ENCODE measurements at places on chromosomes 2 and 18.

DNA sequence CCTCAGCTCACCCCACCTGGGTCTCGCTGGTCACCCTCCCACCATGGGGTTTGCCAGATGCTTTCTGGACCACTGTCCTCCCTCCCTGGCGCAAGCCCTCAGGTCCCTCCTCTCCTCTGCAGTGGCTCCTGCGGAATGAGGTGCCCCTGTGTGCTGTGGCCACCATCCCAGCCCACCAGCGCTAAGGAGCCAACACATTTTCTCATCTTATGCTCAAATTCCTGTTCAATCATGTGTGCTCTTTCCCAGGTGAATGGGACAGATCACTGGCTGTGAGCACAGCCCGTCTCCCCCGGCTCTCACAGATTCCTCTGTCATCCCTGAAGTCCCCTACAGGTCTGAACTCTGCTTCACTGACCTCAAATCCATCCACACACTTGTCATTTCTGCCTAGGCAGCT is 15.2 kb upstream of the CCDC74B start:
- DNase-seq, result no peak

DNA sequence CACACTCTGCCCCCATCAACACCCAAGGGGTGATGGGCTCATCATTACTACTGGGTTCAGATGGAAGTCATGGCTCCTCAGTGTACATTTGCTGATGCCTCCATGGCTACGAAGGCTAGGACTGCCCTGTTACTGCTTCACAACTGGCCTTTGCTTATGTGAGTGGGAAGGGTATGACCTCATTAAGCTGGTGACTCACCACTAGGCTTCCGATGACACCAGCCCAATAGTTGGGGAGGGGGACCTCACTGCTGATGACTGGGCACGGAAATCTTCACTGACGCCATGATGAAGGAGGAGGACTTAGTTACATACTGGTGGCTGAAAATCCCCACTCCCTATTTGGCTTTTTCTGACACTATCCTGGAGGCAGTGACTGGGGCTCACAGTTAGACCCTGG is 263.2 kb downstream of the CMPK2 start:
- no peak for DNase-seq

GRCh38 chr2:136185981-136186776 is 68.2 kb upstream of the CXCR4 start:
- DNase-seq, result no peak

GRCh38 chr18:400456-400855 is 100.0 kb downstream of the COLEC12 start:
- no peak for DNase-seq

- DNase-seq, result no peak
These were observed 254.6 kb upstream of the KCNJ3 start for GRCh38 chr2:154443919-154444318.

GRCh38 chr18:62982600-62983251 is 267.4 kb downstream of the PHLPP1 start:
- peak; percentile 44 for DNase-seq

DNA sequence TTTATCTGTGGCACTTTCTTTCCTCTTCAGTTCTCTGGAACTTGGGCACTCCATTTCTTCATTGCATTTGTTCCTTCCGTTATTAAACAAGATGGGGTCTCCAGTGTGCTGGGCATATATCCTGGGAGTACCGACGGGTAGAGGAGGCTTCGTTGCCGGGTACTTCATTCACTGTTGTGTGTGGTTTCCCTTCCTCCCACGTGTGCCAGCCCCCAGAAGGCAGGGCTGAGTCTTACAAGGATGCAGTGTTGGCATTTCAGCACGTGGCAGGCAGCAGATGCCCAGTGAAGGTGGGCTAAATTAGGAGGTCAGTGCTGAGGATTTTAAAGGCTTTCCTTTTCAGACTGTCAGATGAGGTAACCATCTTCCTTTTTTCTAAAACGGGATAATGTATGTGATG is 58.6 kb downstream of the MGAT5 start:
- no peak for DNase-seq

GRCh38 chr2:1186421-1186820 is 226.8 kb upstream of the TPO start:
- DNase-seq, result no peak

- no peak for DNase-seq
These were observed 199.4 kb downstream of the SATB2 start for GRCh38 chr2:199258291-199258690.

DNA sequence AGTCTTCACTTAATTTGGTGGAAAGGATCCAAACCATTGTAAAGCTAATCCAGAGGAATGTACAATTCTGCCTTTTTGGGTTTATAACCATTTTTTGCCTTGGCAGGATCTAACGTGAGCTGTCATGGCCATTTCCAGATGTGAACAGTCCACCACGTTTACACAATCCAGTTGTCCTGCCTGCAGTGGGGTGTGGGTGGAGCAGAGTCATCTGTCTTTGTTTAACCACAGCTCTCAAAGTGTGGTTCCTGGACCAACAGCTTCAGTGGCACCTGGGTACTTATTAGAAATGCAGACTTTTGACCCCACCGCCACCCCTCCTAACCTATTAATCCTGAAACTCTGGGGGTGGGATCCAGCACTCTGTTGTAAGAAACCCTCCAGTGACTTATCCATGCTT is 35.9 kb downstream of the FHOD3 start:
- no peak for DNase-seq

- DNase-seq, result no peak
These were observed 343.8 kb downstream of the SUCLG1 start for GRCh38 chr2:84115173-84115857.

GRCh38 chr18:36572135-36572856 is 256.5 kb downstream of the TPGS2 start:
- DNase-seq, result peak; percentile 20

DNA sequence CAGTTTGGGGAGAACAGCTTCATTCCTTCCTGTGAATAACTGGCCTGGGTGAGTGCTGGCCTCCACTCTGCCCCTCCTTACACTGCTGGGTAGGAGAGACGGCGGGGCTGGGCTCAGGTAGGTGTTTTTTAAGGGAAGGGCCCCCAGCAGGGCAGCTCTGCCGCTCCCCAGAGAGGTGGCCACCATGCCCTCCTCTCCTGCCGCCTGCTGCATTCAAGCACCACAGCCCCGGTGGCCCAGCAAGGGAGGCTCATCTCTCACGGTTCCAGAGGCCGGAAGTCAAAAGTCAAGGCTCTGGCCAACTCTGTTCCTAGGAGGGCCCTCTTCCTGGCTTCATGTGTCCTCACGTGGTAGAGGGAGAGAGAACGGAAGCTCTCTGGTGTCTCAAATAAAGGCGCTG is 81.1 kb downstream of the SH3BP4 start:
- DNase-seq, result no peak

GRCh38 chr18:8081872-8082553 is 514.9 kb downstream of the PTPRM start:
- no peak for DNase-seq

- peak; percentile 10 for DNase-seq
These were observed 172.8 kb downstream of the RDH14 start for GRCh38 chr2:18387441-18388206.

- DNase-seq, result no peak
These were observed 154.0 kb upstream of the MAP3K20 start for GRCh38 chr2:172921532-172922236.

GRCh38 chr2:8103085-8103708 is 578.7 kb upstream of the ID2 start:
- no peak for DNase-seq

GRCh38 chr2:121898483-121898882 is 143.0 kb downstream of the TSN start:
- no peak for DNase-seq

GRCh38 chr2:76930056-76930744 is 592.0 kb downstream of the LRRTM4 start:
- no peak for DNase-seq

GRCh38 chr2:55459714-55460274 is 40.1 kb upstream of the CCDC88A start:
- DNase-seq, result no peak

GRCh38 chr2:204177251-204177976 is 240.9 kb downstream of the ICOS start:
- no peak for DNase-seq

DNA sequence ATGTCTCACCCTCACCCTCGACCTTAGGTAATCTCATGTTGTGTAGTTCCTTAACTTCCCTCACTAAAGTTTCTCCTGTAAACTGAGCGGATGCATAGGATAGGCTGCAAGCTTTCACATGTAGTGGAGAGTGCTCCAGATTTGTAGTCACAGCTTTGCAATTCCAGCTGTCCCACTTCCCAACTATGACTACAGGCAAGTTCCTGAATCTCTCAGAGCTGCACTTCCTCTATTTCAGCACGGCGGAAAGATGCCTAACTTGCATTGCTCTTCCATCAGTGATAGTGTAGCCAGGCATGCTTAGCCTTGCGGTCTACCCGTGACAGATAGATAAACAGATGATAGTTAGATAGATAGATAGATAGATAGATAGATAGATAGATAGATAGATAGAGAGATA is 183.1 kb upstream of the CCDC68 start:
- DNase-seq, result no peak

DNA sequence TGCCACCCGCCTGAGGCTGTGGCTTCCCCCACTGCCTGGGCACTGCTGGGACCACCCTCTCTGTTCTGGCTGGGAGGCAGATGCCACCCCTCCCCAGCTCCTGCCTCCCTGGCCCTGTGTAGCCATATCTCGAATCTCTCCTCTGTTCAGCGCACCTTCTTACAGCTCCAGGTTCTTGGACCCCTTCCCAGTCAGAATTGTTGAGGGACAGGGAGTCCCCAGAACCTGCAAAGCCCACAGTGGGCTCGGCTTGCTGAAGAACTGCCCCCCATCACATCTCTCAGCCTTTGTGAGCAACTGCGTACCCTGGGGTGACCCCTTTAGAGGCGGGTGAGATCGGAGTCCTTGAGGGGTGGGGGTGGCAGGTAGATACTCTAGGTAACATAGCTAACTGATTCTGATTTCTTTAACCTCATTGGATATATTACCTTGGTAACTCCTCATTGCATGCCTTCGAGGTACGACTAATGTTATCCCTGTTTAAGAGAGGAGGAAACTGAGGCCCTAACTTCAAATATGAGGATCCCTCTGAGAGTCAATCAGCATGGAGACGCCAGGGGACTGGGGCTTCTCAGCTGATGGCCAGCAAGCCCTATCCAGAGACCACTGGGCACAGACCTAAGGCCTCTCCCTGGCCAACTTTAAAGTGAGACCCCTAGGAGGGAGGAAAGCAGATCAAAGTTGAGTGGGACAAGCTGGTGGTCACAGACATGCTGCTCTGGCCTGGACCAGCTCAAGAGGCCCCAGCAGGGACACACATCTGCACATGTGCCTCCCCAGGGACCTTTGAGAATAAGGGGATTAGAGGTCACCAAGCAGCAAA is 101.3 kb downstream of the CAPN13 start:
- DNase-seq, result no peak

- peak; percentile 35 for DNase-seq
These were observed 30.6 kb upstream of the EPC2 start for GRCh38 chr2:148614014-148614321.

- no peak for DNase-seq
These were observed 37.6 kb downstream of the OSR1 start for GRCh38 chr2:19320813-19321212.

DNA sequence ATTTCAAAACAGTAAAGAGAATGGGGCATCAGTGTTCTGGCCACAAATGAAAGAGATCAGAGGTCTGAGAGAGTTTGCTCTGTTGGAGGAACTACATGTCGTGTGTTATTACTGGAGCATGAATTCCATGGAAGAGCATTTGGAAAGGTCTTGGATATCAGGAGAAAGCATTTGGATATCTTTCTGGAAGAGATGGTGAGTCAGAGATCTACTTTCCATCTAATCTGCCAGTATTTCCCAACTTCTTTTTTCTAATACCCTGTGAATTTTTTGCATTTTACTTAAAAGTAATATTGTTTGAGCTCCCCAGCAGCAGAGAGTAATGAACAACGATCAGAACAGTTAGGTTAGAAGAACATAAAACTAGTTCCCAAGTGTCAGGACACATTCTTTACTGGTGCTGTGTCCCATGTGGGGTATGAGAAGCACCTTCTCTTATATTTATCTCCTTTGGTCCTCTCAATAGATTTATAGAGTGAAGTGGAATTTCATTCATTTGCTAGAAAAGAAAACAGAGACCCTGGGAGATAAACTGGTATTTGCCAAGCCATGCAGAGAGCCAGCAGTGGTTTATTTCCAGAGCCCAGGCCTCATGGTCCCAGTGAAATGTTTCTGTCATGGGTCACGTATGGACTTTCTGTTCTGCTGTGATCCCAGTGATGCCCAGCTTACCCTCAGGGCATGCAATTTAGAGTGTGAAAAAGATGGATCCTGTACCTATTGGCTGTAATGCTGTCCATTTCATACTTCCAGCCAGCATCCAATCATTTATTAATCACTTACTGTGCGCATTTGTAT is 130.8 kb upstream of the NT5C1B start:
- DNase-seq, result no peak

DNA sequence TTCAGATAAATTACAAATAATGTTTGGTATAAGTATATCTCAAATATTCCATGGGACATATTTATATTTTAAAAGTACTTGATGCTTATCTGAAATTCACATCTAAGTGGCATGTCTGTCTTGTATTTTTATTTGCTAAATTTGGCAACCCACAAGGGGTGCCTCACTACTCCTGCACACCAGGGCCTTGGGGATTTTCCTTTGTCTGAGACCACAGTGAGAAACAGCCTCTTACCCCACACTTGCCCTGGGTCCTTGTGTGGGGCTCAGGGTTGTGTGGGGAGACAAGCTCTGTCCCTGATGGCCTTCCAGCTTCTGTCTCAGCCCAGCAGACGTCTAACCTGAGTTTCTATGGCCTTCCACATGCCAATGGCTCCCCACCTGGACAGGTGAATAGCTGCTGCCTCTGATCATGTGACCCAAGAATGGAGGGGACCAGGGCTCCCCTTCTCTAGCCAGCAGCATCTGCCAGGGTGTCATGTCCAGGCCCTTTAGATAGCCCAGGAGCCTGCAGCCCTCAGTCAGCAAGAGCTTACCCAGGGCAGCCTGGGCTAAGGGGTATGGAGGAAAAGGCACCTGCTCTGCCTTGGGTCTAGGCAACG is 49.5 kb upstream of the MRPL33 start:
- no peak for DNase-seq

GRCh38 chr2:239274391-239275043 is 126.3 kb downstream of the HDAC4 start:
- no peak for DNase-seq

- no peak for DNase-seq
These were observed 38.4 kb upstream of the GAREM1 start for GRCh38 chr18:32509111-32509510.

DNA sequence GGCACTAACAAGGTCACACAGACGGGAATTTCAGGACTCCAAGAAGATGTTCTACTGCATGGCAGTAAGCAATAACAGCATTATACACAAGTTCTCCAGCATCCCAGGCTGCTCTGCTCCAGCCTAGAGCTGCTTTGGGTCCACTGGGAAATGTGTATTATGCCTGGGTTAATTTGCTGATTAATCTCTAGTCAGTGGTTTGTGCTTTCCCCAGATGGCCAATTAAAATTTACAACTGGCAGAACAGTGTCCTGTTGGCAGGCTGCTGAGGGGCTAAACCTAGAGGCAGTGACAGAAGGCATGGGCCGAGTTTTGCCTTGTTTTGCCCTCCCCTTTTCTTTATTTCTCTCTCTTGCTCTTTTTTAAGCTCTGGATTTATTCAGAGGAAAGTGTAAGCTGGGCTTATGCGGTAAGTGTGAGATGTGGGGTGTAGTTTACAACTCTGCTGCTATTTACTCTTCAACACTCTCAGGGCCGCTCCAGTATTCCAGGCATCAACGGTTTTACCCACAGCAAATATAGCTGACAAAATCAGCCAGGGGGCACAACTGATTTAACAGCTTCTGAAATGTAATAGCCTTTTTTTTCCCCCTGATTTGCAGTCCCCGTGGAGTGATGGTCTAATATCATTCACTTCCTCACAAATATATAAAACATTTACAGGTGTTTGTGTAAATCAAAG is 348.0 kb downstream of the GPD2 start:
- DNase-seq, result no peak

GRCh38 chr2:158722266-158723105 is 72.6 kb upstream of the DAPL1 start:
- DNase-seq, result no peak

All from NCI-H2107 (cell line).